ENCODE measurements at places on chromosomes 11 and 22.
A peak's percentile ranks its signal among the peaks of the same experiment; 100 is the strongest.

DNA sequence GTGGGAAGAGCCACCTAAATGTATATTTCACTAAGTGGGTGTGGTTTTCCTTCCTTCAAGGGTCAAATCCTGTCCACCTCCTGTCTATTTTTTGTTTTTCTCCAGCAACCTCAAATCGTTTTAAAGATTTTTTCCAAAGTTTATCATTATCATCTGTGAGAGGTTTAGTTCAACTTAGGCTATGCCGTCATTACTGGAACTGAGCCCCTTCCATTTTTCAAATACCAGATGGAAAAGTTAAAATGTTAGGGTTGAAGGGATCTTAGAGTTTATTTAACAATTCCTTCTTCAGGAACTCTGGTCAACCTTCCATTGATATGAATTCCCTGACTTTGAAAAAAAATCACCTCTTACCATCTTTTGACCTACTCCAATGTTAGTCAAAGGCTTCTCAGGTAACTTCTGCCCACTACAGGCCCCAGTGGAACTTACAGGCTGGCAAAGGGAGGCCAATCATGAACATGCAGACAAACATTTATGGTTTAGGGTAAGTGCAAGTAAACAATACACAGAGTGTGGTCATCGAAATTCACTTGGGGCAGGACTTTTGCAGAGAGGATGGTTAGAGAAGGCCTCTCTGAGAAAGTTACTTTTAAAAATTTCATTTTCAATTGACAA is 45.2 kb downstream of the SYN3 start:
- no peak for DNase-seq

GRCh38 chr11:30481330-30481729 is 104.8 kb downstream of the MPPED2 start:
- DNase-seq = no peak

DNA sequence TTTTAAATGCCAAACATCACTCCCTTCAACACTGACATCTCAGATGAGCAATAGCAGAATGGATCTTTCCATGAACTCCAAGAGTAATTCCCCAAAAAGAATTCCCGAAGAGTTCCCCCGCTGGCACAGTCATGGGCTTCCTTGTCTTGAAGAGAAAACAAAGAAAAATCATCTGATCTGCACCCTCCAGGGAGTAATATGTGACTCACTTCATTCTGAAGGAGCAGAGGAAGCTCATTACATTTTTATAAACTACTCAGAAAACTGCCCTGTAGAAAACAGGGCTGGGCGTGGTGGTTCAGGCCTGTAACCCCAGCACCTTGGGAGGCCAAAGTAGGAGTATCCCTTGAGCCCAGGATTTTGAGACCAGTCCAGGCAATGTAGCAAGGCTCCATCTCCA is 35.7 kb downstream of the CELSR1 start:
- no peak for DNase-seq

DNA sequence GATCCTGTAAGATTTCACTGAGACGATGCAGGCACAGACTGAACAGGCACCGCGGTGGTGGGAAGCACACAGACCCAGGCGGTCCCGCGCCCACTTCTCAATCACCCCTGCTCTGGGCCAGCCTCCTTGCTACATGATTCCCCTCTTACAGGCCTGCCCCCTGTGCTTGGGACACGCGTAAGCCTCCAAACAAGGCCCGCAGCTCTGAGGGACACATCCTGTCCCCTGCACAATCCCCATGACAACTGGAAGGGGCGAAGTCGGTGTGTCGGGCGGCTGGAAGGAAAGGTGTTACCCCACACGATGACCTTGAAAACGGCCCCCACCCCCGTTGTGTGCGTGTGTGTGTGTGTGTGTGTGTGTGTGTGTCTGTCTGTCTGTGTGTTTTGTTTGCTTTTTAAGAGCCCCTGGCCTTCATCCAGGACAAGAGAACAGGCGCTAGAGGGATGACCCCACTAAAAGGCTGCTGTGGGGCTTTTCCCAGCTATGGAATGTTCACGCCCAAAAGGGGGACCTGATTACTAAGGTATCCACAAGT is 13.1 kb downstream of the CELSR1 start:
- DNase-seq = no peak

- DNase-seq = no peak
Observed at GRCh38 chr11:44747836-44748235, 21.1 kb downstream of the TSPAN18 start.

GRCh38 chr11:73175551-73176144 is 33.5 kb upstream of the FCHSD2 start:
- no peak for DNase-seq

DNA sequence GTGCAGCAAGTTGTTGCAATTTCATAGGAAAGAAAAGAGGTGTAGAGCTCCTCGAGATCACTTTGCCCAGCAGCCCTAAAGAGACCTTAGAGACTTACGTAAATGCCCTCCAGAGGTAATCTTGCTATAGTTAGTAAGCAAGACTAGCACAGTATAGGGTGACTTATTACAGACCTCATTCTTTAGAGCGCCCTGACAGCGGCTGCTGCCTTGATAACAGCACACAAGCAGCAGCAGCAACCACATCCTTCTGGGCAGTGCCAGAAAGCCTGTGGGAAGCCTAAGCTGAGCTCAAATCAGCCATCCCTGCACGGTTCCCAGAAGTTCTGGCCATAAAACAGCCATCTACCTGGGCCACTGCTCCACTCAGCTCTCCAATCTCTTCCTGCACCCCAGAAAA is 22.6 kb upstream of the OR56B1 start:
- DNase-seq = no peak

DNA sequence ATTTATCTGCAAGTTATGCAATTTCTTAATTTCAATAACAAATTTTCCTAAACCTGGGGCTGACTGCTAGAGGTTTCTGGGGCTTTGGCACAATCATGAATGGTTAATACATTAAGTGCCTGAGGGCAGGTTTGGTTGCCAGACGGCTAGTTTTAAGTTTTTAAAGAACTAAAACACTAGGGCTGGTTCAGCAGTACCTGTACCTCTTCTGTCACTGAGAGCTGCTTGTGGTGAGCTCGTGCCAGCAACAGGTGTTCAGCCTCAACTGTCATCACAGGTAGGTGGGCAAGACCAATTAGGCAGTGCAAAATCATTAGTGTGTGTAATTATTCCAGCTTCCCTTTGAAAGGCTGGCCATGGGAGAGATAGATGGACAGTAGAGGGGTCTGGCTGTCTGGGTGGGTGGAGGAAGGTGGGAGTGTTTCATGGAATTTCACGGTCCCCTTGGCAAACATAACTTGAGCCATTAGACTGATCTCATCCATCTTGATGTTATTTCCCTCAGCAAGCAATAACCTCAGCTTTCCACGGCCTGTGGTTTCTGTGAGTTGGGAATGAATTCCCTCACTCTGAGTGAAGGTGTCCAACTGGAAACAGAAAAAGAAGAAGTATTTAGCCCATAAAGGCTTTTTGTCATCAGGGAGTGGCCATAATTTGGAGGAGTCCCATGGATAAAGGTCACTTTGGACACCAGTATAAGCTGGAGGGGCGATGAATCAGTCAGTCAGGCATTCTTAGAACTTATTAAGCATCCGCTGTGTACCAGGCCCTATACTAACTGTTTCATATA is 114.8 kb downstream of the SNX19 start:
- no peak for DNase-seq

DNA sequence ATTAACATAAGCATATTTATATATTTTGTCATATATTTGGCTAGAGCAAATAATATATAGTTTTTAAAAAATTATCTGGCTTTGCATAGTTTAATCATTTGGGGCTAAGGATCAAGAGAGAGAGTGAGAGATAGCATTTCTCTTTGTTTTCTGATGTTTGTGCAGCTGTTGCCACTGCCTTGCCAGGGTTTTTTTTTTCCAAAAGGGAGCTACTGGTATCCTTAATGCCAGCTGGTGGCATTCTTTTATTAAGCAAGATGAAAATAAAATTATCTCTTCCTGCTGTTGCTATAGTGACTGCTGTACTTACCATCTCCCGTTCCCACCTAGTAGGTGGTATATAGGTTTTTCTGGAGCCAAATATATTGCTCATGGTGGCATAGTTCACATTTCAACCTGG is 793.3 kb upstream of the ARHGAP42 start:
- peak; percentile 76 for DNase-seq

DNA sequence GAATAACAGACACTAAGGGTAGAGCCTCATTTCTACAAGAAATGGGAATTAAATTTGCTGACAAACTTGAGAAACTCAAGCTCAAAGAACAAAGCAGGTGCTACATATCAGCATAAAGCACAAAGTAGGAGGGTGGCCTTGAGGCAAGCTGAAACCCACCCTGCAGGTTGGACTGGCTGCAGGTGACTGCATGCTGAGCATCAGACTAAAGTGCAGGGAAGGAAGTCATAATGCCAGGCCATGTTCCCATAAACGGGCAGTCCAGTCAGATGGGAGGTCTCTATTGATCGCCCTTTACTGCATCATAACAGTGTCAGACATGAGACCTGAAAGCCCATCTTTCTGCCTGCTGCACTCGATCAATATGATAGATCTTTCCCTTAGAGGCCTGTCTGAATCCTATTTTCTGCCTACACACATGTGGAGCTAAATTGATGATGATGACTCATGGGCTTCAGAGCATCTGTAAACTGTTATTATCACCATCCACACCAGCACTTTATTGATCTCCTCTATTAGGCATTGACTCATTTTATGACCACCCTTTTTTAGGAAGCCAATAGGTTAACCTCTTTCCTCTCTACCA is 224.5 kb upstream of the DDI1 start:
- DNase-seq = no peak

DNA sequence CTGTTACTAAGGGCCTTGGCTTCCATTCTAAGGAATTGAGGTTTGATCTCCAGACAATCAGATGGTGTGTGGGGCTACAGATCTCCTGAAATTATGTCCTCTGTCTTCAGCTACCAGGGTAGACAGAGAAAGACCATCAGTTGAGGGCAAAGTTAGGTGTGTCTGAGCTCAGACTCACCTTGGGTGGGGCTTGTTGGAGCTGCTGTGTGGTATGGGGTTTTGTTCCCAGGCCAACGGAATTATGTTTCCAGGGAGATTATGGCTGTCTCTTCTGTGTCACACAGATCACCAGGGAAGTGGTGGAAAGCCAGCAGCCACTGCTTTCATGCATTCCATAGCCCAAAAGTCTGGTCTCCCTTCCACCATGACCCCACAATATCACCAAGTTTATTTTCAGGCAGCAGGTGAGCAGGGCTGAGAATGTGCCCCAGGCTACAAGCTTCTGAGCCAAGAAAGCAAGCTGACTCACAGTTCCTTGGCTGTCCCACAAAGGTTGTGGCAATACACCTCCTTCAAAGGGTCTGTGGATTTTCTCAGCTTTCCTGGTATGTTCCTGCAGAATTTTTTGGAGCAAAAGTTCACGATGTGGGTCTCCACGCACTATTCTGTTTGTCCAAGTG is 714.9 kb downstream of the LUZP2 start:
- no peak for DNase-seq

- no peak for DNase-seq
Observed at GRCh38 chr22:21984793-21985192, 2.2 kb upstream of the TOP3B start.

- DNase-seq = no peak
Observed at GRCh38 chr22:33109514-33110430, 51.6 kb upstream of the SYN3 start.

- peak; percentile 76 for DNase-seq
Observed at GRCh38 chr22:19232623-19233022, 54.1 kb upstream of the SLC25A1 start.

GRCh38 chr11:2958251-2958650 is 29.0 kb upstream of the PHLDA2 start:
- no peak for DNase-seq

DNA sequence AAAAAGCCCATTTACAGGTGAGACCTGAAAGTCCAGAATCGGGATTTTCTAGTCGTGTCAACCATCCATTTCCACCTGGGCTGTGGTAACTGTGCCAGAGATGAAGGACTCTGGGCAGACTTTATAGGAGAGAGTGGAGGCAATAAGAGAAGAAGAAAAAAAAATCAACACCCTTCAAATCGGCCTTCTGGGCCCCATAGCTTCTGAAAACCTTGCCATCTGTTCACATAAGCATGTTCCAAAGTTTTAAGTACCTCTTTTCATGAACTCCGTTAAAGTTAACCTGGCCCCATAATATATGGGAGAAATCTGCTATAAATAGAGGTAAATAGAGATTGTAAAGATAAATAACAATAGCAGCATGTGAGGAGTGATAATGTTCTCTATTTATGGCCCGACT is 470.5 kb downstream of the MIAT start:
- DNase-seq = peak; percentile 42

GRCh38 chr22:49132009-49132408 is 695.7 kb downstream of the BRD1 start:
- DNase-seq = no peak

DNA sequence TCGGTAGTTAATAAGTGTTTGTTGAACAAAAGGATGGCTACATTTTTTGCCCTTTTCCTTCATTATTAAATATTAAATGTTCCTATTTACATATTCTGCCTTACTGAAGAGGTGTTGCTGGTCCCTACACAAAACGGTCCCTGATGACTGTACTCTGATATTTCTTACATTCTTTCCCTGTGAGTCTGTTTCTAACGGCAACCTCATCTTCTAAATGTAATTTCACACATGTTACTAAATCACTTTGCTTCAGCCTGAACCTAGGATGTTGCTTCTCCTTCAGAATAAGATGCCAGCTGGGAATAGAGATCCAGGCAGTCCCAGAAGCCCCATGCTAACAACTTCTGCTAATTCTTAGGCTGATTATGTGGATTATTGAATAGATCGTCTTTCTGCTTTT is 50.3 kb downstream of the SPON1 start:
- no peak for DNase-seq

DNA sequence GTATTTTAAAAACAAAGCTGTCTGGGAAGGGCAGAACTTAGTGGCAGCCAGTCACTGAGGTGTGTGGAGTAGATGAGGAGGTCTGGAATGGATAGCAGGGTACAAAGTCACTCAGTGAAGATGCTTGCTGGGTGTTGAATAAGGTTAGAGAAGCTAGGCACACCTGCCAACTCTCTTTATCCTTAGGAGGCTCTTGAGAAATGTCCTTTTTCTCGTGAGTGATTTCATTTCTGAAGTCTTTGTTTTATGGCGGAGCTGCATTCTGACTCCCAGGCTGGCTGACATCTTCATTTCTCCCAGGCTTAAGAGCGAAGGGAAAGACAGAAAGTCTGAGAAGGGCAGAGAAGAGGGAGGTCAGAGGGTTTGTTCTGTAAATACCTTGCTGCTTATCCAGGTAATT is 31.0 kb downstream of the CECR2 start:
- no peak for DNase-seq

DNA sequence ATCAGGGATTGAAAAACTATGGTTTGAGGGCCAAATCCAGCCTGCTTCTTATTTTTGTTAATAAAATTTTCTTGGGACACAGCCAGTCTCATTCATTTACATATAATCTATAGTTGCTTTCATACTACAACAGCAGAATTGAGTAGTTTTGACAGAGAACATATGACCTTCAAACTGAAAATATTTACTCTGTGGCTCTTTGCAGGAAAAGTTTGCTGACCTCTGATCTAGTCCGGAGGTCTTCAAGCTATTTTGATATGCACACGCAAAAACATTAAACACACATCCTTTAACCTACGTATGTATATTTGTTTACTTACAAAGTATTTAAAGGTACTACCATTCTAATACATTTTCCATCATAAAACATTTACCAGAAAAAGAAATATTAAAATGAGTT is 76.5 kb upstream of the LARGE1 start:
- no peak for DNase-seq

- no peak for DNase-seq
Observed at GRCh38 chr11:66359662-66360087, 11.9 kb downstream of the SLC29A2 start.

GRCh38 chr22:46064966-46065666 is 85.2 kb upstream of the PPARA start:
- DNase-seq = no peak

GRCh38 chr22:48867891-48868290 is 959.8 kb downstream of the BRD1 start:
- no peak for DNase-seq

- no peak for DNase-seq
Observed at GRCh38 chr22:45552017-45552411, 49.3 kb downstream of the FBLN1 start.

All from NCI-H1092 treated with DMSO at 0.1 percent for 48 hours (cell line).